ENCODE measurements at places on chromosomes 5 and 9.

DNA sequence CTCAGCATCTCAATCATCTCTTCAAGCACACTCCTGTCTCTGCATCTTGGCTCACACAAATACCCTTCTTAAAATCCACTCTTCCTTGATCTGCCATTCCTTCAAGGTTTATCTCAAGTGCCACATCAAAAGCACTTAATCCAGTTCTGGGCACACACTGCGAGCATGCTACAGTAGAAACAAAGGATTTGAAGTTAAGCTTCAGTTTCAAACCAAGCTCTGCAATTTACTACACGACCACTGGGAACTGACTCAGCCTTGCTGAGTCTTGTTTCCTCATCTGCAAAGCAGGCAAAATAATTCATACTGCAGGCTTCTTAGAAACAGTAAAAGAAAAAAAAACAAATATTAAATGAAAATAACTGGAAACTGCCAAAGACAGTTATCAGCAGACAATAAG, 50.5 kb upstream of the CTNNAL1 start:
- no peak for DNase-seq

DNA sequence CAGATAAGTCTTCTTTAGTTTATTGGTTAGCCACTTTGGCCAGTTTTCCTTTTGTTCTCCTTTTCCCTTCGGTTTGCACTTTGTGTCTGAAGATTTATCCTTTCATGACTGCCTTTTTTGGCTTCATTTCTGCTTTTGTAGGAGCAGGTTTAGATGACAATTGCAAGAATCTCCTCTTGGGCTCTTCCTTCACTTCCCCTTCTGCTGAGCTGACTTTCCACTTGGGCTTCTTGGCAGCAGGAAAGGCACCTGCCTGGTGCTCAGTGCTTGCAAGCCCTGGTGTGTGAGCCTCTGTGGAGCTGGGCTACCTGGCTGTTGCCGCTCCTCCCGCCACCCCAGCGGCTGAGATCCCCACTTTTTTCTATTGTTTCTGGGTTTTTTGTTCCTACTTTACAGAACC, 7.3 kb downstream of the CCDC112 start:
- no peak for DNase-seq

GRCh38 chr5:168390491-168390890, 95.8 kb upstream of the RARS1 start:
- no peak for DNase-seq

DNA sequence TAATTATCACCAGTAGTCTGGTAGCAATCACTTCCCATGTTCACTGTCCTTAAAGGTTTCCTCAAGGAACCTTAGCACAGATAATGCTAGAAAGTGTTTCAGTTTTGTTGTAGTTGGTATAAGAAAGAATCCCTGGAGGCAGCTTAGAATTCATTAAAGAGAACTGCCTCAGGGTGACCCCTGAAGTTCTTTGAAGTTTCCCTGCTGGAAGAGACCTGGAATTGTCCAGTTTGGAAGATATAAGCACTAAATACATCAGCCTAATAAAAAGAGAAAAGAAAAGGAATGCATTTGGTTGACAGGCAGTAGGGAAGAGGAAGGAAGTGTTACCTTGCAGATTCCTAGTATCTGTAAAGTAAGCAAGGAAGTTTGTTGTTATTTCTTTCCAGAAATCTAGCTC, 999.6 kb upstream of the DMAC1 start:
- DNase-seq: no peak

- DNase-seq: peak; percentile 5
These were observed 184.1 kb downstream of the MARCHF11 start for GRCh38 chr5:15995341-15996052.

- no peak for DNase-seq
These were observed 207.4 kb downstream of the ARRDC3 start for GRCh38 chr5:91175708-91176107.

DNA sequence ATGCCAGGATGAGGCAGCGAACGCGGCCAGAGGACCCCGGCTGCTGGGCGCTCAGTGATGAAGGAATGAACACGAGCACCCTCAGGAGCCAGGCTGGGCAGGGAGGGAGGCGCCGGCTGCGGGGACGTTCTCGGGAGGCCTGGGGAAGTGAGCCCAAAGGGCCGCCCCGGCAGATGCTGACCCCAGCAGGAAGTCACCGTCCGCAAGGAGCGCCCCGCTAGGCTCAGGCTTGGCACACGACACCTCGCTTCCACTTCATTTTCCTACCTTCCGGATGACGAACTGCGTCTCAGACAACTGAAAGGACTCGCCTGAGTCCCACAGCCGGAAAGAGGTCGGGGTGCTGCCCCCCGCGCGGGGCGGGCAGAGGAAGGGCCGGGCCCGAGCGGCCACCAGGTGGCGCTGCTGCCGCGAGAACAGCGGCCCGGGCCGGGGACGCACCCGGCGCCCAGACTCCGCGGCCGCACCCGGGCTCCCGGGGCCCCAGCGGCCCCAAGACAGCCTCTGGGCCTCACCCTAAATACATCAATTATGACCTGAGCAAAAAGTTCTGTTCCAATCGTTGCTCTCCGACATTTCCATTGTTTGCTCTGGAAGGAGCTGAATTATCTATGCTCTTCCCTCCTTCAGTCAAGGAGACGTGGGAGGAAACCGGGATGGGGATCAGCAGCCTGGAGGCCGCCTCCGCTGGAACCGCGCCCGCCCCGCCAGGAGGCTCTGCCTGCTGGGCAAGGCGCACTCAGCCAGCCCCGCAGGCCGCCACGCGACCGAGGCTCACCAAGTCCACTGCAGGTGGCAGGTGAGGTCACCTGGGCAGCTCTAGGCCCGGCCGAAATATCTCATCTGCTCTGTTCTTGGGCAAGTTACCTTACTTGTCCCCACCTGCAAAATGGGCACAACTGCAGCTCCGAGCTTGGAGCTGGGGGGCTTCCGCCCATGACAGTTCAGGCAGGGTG, 107.0 kb downstream of the ZNF354C start:
- peak; percentile 88 for DNase-seq

DNA sequence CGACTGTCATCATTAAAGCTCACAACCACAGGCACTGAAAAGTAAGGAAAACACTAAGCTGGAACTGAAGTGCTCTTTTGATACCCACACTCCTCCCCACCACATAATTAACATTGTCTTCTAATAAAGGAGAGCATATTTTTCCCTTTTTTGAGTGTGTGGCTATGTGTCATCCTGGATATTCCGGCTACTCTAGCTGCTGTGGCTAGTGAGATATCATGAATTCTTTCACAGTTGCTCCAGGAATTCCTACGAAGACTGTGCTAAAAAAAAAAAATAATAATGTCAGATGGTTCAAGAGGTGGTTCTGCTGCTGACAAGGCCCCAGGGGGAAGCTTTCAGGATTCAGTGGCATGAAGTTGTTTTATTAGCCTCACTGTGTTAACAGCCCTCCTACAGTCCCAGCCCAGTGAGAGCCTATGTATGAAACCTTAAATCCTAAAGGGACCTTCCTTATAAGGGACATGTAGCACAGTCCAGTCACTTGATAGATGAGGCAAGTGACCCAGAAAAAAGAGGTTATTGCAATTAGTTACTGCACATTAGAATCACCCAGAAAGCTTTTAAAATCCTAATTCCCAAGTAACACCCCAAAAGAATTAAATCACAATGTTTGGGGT, 46.6 kb downstream of the TMEM252 start:
- no peak for DNase-seq

GRCh38 chr9:91930475-91930874, 19.6 kb downstream of the ROR2 start:
- no peak for DNase-seq

DNA sequence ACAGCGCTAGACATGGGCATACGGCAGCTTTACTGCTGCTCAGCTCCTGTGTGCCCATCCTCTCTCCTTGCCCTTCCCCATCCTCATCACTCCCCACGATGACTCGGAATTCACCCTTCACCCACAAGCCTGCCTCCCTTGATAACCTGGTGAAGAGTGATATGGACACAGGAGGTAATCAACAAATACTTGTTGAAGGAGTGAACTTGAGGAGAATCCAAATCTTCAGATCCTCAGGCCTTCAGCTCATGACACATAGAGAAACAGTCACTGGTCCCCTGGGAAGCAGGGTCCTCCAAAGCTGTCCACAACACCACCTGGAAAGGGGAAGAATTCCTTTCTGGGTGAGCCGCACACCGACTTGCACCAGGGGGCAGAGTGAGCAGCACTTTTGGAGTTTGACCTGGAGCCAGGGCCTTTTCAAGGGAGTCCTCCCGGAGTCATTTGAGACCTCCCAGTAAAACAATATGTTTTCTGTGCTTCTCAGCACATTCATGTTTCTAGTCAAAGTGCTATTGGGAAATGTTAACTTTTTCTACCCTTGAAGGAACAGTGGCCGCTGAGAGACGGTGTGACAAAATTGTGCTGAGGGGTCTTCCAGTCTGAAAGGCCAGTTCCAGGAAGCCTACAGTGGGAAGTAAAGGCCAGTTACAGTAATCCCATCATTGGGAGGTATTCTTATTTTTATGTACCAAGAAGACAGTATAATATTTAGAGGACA, 332.3 kb downstream of the CWC27 start:
- peak; percentile 75 for DNase-seq

DNA sequence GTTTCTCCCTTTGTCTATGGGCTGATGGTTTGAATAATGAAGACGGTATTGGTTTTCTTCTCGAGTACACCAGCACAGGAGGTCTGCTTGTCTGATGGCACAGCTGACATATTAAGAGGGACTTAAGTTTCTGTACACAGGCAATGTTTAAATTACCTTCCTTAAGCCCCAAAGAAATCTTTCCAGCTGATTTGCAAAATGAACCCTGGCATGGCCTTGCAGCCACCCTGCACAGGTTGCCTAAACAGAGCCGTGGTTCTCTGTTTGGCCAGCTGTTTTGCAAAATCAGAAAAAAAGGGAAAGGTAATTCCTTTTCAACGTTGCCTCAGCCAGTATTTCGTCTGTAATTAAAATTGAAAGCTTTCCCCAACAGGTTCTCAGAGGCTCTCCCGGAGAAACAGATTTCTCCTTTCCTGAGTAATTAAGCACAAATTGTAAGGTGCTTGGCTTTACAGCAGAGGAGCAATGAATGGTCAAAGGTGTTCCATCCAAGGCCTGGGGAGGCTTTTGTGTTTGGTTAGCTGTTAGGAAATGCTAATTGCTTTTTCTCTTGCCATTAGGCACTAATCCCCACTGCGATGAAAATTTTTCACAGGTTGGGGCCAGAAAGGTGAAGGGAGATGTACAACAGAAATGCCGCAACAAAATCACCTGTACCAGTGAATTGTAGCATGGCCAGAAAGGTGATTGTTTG, 138.9 kb downstream of the RASEF start:
- DNase-seq: no peak

- no peak for DNase-seq
These were observed 2.4 kb upstream of the DOCK8 start for GRCh38 chr9:212297-212696.

DNA sequence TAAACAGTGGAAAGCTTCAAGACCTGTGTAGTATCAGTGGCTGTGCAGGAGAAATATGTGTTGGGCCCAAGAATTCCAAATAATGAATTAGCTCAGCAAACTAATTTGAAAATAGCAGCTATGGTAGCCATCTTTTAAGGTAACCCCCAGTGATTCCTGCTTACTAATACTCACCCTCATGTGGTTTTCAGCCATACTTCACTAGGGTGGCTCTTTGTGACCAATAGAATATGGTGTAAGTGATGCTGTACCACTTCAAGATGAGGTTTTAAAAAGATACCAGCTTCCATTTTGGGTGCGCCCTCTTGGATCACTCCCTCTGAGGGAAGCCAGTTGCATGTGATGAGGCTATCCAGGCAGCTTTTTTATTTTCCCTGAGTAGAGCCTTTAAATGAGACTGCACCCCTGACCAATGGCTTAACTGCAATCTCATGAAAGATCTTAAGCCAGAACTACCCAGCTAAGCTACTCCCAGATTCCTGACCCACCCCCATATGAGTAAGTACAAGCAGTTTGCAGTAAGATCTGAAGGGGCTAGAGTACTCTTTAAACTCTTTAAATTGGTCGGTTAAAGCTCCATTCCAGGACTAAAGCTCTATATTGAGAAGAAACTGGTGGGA, 58.3 kb downstream of the UHRF2 start:
- no peak for DNase-seq

DNA sequence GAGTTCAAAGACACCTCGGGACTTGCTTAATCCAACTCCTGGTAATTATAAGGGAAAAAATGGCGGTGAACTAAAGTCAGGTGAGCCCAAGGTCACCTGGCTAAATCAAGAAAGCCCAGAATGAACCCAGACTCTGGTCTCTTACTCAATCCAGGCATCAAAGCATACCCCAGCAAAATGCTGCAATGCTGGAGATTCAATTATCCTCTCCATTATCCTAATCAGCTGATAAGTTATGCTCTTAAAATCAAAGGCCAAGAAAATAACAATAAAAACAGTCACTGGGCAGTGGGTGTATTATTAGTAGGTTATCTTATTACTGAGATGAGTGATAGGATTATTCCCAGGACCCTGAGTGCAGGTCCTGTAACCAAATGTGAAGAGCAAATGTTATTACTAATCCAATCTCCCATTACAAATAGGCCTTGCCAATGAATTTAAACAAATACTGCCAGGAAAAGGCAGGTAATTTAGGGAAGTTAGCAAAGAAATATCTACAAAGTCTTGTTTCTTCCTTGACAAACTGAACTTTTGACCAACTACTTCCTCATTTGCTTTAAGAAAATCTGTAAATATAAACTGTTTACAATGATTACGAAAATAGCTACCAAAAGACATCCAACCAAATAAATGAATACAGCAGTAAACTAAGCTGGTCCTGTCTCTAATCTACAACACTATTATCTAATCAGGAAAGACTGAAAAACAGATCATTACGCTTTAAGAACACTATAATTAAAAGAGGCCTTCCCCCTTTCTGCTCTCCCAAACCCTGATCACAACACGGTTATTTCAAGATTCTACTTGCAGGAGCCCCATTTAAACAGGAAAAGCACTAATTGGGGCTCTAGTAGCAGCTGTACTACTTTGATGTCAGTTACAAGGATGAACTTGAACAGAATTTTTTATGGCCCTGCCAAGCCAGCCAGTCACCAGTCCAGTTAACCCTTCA, 103.2 kb downstream of the MED27 start:
- no peak for DNase-seq

GRCh38 chr5:95941756-95942155, 19.9 kb downstream of the ELL2 start:
- no peak for DNase-seq

DNA sequence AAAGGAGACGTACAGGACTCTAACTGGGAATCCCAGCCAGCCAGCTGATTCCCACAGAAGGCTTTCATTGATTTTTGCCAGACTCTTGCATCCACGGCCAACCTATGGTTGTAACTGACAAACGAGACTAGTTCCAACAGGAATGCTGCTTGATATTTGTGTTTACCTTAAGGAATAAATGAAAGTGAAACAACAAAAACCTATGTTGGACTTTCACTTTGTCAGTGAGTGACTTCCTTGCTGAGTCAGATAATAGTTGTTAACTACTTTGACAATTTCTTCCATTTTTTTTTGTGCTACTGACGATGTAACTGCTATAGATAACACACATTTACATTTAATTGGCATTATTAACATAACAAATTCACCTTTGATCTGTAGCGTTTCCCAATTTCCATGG, 63.4 kb upstream of the LRRTM2 start:
- DNase-seq: no peak

- no peak for DNase-seq
These were observed 60.0 kb downstream of the PSMB7 start for GRCh38 chr9:124355039-124355940.

- DNase-seq: no peak
These were observed 38.7 kb downstream of the CXXC5 start for GRCh38 chr5:139686706-139687441.

Data from hepatic stellate cell (primary cell).